Astrocyte of the cerebellum (primary cell): ENCODE measurements at places on chromosomes 11 and 22.

DNA sequence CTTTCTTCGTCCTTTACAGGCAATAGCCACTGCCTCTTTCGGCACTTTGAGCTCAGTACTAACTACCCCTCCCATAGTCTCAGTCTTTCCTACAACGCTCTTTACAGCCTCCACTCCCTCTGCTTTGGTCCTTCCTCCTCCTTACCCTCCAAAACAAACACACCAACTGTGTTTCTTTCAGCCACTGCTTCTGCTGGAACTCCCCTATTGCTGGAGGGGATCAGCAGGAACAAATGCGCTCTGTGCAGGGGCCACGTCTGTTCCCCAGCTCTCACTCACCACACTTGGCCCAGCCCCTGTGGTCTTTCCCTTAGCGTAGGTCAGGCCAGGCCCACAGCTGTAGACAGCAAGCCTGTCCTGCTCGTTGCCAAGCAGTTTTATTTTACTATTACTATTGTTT lies 42.3 kb downstream of the PC start:
- DNase-seq = no peak

- no peak for DNase-seq
Measured at GRCh38 chr11:68913188-68913587, 9.5 kb downstream of the IGHMBP2 start.

DNA sequence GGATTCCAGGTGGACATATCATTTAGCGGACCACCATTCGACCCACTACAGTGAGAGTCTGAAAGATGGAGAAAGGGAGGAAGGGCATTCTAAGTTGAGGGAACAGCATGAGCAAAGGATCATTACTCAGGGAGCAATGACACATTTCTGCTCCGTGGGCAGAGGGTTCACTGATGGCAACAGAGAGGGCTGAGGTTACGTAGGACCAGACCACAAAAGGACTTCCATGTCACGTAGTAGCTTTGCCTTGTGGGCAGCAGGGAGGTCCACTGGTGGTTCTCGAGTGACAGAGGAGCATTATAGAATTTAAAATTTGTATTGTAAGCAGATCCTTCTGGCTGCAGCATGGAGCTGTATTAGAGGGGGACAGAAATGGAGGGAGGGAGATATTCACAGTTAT lies 109.7 kb upstream of the NAV2 start:
- DNase-seq = no peak

DNA sequence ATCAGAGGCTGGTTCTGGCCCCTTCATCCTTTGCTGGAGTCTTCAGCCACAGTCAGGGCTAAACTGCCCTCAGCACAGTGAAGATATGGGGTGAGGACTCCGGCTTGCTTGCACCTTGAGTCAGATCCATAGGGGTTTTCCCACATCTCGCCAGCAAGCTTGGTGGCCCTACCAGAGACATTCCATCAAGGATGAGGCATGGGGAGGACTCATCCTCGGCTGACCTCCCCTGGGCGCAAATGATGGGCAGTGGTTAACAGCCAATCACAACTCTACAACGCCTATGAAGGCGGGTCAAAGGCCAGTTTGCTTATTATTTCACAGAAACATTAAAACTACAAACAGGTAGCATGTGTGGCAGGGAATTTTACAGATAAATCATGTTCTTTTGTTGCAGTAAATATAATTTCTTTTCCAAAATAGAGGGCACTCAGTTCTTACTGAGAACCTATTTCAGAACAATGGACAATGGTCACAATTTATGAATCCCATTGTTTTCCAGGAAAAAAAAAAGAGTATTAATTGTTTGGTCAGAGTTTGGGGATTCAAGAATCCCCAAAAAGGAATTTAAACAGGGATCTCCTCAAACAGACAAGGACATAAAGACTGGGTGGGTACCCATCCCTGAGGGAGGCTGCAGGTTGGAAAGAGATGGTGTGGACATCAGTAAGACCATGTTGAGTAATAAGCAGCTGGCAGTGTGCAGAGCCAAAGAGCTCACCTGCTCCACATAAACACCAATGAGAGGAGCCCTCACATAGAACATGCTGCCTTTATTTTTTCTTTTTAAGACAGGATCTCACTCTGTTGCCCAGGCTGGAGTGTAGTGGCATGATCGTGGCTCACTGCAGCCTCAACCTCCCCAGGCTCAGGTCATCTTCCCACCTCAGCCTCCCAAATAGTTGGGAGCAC lies 14.8 kb downstream of the PLAAT3 start:
- no peak for DNase-seq

- no peak for DNase-seq
Measured at GRCh38 chr22:17132112-17132511, 11.0 kb upstream of the TMEM121B start.

- DNase-seq = no peak
Measured at GRCh38 chr22:50696251-50696798, 23.7 kb downstream of the SHANK3 start.
